Astrocyte (in vitro differentiated cells and primary cell): ENCODE measurements at places on chromosomes 13 and 19. TPM values are rescaled to one million over a fixed set of nuclear protein-coding genes. Genes with fewer than 3 reads are reported as not detected.
A peak's percentile ranks its signal among the peaks of the same experiment; 100 is the strongest.

FPR1 gene
- total RNA-seq = not detected in 2 replicates

GRCh38 chr13:24650161-24650560 lies 30.0 kb upstream of the ATP12A start:
- DNase-seq = peak; percentile 20

MBD3L3 gene
- not detected in 2 replicates for total RNA-seq

CCDC169 gene
- total RNA-seq = 0.62 and 0.98 TPM in 2 replicates

TUBB4A gene
- 0.75 and 1.7 TPM in 2 replicates for total RNA-seq

ZNF99 gene
- total RNA-seq = not detected in 2 replicates

- DNase-seq = no peak
Observed at GRCh38 chr19:46251416-46251815, 21.9 kb downstream of the IGFL1 start.

- no peak for DNase-seq
Observed at GRCh38 chr13:110772091-110772984, 58.8 kb downstream of the ING1 start.

- DNase-seq = no peak
Observed at GRCh38 chr19:10219678-10220077, 11.5 kb downstream of the S1PR2 start.

GRCh38 chr19:42245231-42245630 lies 2.8 kb upstream of the GSK3A start:
- no peak for DNase-seq

DNA sequence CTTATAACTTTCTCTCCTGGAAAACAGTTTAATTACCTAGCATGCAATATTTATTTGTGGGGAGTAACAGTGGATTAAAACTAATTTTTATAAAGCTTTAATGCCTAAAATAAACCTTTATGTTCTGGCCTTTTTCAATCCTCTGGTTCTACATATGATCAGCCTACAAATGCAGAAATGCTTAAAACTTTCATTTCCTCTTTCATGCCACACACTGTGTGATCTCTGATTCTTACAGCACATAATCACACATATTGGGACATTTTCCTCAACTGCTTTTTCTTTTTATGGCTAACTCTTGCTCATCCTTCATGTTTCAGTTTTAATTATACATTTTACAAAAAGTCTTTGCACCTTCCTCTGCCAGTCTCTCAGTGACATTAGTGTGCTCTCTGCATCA lies 910.8 kb upstream of the SLITRK6 start:
- DNase-seq = no peak

DNA sequence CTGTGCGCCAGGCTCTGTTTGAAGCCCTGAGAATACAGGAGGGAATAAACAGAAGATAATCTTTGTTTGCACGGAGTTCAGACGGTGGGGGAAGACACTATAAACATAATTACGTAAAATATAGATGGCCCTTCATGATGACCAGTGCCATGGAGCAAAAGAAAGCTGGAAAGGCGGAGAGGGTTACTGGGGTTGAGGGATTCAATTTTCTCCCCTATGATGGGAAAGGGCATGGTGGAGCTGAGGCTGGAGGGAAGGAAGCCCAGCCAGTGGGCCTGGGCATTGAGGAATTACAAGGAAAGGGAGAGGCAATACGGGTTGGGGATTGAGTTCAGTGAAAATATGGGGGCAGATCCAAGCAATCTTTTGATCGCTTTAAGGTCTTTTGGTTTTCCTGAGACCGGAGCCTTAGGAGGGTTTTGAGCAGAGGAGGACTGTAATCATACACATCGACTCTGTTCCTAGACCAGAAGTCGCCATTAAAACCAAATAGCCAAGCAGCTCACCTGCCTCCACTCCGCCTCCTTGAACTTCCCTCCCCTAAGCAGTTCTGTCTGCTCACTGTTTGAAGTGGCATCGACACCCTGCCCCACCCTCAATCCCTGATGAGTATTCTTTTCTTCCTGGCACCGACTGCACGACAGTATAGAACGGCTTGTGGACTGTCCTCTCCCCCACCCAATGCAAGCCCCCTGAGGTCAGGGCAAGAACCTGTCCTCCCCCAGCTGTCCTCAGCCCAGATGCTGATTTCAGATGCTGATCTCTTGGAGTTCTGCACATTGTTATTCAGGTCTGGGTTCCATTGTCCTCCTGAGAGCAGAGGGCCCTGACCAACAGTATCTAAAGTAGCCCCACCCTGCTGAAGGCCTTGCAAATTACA lies 813 bp upstream of the ZNF296 start:
- DNase-seq = no peak

DNA sequence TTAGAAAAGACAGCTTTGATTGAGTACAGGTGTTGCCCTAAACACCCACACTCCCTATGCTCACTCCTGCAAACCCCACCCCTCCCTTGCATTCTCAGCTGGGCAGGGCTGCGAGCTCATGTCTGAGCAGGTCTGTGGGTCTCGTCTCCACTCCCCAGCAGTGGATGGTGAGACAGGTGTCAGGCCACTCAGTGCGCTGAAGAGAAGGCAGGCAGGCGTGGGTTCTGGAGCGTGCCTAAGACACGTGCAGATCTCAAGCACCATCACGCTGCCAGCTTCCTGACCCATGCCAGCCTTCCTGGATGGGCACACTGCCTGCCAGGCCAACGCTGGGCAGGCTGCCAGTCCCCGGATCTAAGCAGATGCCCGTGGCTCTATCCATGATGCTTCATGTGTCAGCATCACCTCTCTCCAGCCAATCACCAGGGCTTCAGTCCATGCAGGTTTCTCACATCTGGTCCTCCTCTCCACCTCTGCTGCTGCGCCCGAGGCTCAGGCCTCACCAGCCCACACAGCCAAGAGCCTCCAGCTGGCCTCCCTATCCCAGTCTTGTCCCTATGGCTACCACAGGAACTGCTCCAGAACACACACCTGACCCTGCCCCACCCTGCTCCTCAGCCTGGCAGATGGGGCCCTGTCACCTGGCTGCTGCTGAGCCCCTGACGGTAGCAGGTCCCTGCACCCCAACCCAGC lies 42.6 kb downstream of the EPS15L1 start:
- DNase-seq = no peak

DNA sequence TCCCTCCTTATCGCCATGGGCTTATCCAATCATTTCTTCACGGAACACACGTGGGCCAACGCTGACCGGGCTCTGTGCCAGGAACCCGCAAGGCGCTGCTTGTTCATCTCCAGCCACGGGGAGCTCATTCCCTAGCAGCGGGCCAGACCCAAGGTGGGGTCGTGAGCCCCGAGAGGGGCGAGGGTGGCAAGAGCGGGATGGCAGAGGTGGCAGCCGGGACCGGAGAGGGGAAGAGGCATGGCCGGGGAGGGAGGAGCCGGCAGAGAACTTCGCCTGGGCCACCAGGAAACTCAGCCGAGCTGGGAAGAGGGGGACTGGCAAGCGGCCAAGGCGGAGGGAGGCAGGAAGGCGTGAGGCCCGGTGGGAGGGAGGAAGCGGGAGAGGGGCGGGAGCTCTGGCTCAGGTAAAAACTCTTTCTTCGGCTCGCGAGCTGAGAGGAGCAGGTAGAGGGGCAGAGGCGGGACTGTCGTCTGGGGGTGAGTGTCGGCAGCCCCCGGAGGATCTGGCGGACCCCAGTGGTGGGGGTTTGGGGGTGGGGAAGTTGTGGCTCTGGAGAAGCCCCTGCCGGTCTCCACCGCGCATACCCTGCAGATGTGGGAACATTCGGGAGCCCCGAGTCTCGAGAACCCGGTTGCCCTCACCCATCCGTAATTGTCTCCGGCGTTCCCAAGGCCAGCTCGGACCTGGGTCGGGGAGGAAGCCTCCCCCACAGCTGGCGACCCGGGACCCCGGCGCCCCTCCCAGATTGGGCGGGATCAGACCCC lies at the start of gene B3GNT3:
B3GNT3 (plus strand) TSS at position 408 of the 764 bp plus-strand sequence. CDS start 12,670 bp downstream, outside the sequence.
- DNase-seq = no peak

DNA sequence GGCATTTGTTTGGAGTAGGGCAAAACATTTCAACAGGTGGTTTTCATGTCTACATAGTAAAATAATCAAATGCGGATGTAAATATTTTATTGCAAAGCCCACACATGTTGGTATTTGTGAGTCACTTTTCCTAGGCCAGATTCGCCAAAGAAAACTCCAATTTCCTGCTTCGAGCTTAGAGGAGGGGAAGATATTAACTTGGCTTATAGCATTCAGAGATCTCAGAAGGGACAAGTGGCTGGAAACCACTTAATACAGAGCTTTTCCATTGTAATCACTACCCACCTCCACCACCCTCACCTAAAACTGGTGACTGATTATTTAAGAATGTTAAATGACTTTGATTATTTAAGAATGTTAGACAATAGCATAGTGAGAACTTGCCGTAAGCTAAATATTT lies 530.6 kb upstream of the SPRY2 start:
- peak; percentile 59 for DNase-seq

LILRB5 gene
- total RNA-seq = not detected in 2 replicates

LAIR1 gene
- total RNA-seq = not detected in 2 replicates

GRCh38 chr19:737591-738093 lies 13.3 kb upstream of the MISP start:
- no peak for DNase-seq

ZNF525 gene
- total RNA-seq = 5.4 and 7.1 TPM in 2 replicates

GRCh38 chr13:112213467-112214255 lies 146.7 kb downstream of the SOX1 start:
- DNase-seq = no peak

DNA sequence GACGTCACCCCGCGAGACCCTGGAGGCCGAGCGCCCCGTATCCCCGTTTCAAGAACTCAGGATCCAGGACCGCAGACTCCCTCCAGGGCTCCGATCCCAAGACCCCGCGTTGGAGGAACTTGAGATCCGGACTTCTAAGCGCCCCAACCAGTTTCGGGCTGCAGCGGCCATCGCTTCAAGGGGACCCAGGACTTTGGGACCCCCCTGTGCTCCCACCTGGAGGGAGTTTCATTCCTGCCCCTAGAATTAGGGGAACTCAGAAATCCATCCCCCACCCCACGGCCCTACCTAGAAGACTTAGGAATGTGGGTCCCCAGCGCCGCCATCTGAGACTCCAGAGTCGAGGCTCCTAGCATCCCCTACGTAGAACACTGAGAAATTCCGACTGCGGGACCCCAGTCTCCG lies 400 bp downstream of the PLEKHG2 start:
- no peak for DNase-seq

DNA sequence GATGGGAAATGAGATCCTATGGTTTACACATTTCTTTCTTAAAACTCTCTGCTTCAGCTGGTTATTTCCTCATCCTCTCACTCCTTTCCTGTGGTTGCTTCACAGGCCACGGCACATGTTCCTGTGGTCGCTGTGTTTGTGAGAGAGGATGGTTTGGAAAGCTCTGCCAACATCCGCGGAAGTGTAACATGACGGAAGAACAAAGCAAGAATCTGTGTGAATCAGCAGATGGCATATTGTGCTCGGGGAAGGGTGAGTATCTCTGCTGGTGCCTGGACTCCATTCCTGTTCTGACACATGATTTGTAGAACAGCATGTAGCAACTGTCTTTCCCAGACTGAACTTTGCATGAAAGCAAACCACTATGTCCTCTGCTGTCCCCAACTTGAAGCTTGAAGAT lies 254.2 kb downstream of the ITGBL1 start:
- peak; percentile 74 for DNase-seq

TMEM145 gene
- 0.70 TPM in 1 of 2 replicates, not detected in the other for total RNA-seq

TEX101 gene
- total RNA-seq = not detected in 2 replicates

GRCh38 chr19:29247471-29247870 lies 34.5 kb upstream of the UQCRFS1 start:
- no peak for DNase-seq

DNA sequence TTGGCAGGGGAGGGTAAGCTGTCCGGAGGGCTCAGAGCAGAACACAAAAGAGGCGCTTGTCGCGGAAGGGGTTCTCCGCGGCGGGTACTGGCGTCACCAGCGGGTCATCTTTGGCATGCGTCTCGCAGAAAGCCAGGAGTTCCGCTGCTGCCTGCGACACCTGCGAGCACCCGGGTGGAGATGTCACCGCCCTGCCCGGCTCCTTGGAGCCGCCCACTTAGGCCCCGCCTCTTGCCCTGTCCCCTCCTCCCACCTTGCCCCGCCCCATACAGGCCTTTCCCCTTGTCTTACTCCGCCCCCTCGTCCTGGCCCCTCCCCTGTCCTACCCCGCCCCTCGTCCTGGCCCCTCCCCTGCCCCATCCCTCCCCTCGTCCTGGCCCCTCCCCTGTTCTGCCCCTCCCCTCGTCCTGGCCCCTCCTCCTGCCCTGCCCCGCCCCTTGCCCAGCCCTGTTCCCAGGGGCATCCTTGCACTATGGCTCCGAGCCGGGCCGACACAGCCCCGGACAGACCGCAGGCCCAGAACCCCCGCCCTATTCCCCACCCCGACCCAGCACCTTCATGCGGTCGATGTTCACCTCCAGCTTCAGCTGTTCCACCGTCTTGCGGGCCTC lies 1.9 kb downstream of the GNG8 start:
- peak; percentile 51 for DNase-seq

DNA sequence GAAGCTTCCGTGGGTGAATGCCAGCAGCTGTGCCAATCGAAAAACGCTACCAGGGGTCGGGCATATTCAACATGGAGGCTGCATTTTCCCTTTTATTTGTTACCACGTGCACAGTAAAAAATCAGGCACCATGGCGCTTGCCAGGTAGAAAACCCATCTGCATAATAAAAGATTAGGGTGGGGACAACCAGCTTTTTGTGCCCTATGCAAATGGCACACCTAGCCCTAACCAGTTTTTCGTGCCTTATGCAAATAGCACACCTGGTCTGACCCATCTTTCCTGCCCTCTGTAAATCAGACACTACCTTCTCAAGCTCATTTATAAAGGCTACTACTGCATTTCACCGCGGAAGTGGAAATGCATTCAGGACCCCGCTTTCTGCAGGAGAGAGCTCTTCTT lies 62.1 kb upstream of the FREM2 start:
- no peak for DNase-seq

DNA sequence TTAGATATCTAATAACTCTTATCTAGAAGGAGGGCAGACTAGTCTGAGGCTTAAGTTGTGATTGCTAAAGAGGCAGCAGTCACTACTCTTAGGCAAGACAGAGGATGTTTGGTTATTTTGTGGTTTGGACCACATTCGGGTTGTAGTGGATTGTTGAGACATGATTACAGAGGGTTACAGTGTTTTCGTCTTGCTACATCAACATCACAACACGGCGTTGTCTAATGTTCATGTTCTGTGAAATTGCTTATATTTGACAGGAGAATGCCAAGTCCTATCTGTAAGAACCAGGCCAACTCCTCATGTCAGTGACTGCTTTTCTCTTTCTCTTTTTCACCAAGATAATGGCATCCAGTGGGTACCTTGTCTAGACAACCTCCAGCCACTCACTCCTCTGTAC lies 16.8 kb upstream of the TM9SF2 start:
- peak; percentile 25 for DNase-seq

- DNase-seq = no peak
Observed at GRCh38 chr19:32189956-32190706, 155.3 kb upstream of the ZNF507 start.
